Stimulated activated CD4-positive, alpha-beta T cell treated with anti-CD3 and anti-CD28 coated beads, Interleukin-15, amount 100 ng/mL, for 24 hours (primary cell): ENCODE measurements at places on chromosomes 7 and 10.

- DNase-seq: no peak
These were observed 233.5 kb upstream of the HDAC9 start for GRCh38 chr7:18262058-18262457.

DNA sequence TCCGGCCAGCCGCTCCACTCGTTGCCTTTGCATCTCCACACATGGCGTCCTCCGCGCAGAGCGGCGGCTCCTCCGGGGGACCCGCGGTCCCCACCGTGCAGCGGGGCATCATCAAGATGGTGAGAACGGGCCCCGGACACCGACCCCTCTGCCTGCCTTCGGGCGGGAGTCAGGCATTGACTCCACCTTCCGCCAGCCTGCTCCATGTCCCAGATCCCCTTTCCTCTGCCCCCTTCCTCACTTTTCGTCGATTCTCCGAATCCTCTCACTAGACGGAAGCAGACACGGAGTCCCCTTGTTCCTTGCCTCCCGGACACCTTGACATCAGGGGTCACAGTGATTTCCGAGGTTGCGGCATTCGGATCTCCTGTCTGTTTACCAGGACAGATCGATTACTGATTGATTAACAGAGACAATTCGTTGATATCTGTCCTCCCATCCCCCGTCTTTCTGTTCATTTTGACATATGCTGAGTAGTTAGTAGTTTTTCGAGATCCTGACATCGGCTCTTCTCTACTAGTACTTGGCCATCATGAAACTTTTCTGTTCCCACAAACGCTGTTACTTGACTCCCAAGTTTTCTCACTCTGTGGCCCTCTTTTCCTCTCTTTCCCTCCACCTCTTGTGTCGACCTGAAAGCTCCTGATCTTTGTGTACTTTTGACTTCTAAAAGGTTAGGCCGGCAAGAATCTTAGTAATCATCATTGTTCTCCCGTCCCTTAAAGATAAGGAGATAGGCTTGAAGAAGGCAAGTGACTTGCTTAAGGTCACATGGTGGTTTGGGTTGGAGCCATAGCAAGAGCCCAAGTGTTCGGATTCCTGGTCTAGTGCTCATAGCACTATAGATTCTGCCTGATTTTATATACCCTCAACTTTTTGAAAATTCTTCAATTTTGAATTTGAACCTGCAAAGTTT lies 597 bp downstream of the SND1 start:
- no peak for DNase-seq

GRCh38 chr7:76411626-76412025 lies 2.1 kb upstream of the SSC4D start:
- DNase-seq: no peak

GRCh38 chr7:67470256-67470751 lies 473.7 kb downstream of the TYW1 start:
- no peak for DNase-seq

DNA sequence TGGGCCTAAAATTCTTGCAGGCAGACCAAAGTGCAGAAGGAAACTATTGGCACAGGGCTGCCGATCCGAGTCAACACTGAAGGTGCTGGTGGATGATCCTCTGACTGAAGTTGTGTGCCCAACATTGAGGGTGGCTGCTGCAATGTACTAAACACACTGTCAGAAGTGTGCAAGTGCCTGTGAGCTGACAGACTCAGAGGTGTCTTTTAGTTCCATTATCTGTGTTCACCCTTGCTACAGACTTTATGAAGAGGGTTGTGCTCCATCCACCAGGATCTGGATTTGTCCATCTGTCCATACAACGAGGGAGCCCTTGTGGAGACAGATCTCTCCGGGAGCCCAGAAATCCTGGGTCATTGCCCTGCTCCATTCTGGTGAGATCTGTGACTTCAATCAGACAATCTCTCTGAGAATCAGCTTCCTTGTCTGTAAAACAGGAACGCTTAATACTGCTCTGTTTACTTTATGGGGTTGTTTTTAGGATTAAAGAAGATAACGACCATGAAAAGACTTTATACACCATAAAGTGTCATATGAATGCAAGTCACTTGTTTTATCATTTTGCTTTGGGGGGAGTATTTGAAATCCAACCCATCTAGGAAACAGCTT lies 9.5 kb upstream of the TRPV6 start:
- DNase-seq: no peak

- no peak for DNase-seq
These were observed 296.0 kb upstream of the KIAA1217 start for GRCh38 chr10:23912884-23913404.

DNA sequence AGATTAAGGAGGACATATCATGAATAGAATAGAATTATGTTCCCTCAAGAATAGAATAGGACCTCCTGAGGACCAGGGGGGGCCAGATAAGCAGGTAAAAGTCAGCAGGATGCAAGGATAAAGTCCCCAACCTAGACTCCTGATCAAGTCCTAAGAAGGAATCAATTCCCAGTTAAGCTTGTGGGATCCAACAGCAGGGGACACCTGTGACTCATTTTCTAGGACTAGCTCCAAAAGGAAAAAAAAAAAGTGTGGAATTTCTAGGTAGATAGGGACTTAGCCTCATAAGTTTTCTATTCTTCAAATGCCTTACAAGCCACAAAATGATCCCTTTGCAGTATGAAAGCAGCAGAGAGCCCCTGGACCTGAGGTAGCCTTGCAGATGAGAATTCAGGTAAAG lies 336.2 kb downstream of the WDR11 start:
- DNase-seq: no peak

GRCh38 chr10:59847888-59848287 lies 58.5 kb downstream of the CCDC6 start:
- no peak for DNase-seq

DNA sequence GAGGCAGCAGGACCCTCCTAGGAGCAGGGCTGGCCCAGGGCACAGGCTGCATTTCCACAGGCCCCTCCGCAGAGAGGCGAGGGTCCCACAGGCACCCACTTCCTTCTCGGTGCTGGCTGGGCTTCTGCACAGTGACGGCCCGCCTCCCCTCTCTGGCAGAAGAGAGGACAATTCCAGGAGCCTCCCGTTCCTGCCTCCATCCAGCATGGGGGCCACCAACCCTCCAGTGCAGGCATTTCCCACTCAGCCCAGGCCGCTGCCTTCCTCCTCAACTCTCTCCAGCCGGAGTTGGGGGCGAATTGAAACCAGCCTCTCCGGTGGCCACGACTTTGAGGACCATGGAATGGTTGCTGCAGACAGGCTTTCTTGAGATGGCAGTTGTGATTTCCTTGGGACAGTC lies 125.0 kb upstream of the PPP2R2D start:
- no peak for DNase-seq

GRCh38 chr10:113605268-113605978 lies 52.6 kb downstream of the HABP2 start:
- DNase-seq: no peak

DNA sequence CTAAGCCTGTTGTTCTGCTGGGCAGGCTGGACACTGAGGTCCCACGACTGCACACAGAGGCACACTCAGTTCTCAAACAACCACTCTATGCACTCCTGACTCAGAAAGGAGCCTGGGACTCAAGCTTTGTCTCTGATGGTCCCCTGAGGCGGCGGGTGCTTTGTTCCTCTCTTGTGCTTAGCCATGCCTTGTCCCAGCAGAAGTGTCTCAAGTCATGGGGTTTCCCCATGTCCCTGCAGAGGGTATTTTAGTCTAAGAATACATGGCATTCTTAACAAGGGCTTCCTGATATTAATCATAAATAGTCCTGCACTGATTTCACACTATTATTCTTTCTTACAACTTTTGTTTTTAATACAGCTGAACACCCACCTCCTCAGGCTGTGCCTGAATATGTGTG lies 72.5 kb downstream of the CXCL12 start:
- DNase-seq: no peak

DNA sequence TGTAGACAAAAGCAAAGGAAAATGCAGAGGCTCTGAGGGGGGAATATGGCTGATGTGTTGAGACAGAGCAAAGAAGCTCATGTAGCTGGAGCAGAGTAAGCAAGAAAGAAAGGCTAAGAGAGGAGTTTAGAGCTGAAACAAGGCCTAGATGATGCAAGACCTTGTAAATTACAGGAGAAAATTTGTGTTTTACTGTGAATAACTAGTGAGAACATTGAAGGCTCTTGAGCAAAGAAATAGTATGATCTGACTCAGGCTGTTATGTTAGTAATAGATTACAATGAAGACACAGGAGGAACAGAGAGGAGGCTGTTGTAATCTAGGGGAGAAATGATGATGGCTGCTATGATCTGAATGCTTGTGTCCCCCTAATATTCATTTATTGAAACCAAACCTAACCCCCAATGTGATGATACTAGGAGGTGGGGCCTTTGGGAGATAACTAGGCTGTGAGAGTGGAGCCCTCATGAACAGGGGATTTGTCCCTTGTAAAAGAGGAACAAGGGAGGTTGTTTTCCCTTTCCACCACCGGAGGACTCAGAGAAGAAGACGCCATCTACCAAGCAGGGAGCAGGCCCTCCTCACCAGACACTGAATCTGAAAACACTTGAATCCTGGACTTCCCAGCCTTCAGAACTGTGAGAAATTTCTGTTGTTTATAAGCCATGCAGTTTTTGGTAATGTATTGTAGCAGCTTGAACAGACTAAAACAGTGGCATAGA lies 394.9 kb downstream of the HTR7 start:
- DNase-seq: no peak

DNA sequence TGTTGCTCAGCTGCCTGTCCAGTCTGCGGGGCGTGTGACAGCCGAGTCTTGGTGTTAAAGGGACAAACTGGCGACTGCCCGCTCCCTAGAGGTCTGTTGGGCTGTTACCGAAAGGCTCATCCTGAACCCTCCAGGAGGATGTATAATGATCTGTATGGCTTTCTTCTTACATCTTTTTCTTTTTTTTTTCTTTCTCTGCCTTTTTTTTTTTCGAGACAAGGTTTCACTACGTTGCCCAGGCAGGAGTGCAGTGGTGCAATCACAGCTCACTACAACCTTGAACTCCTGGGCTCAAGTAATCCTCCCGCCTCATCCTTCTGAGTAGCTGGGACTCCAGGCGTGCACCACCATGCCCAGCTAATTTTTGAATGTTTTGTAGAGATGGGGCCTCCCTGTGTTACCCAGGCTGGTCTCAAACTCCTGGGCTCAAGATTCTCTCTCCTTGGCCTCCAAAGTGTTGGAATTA lies 857 bp downstream of the INTS15 start:
- DNase-seq: no peak

DNA sequence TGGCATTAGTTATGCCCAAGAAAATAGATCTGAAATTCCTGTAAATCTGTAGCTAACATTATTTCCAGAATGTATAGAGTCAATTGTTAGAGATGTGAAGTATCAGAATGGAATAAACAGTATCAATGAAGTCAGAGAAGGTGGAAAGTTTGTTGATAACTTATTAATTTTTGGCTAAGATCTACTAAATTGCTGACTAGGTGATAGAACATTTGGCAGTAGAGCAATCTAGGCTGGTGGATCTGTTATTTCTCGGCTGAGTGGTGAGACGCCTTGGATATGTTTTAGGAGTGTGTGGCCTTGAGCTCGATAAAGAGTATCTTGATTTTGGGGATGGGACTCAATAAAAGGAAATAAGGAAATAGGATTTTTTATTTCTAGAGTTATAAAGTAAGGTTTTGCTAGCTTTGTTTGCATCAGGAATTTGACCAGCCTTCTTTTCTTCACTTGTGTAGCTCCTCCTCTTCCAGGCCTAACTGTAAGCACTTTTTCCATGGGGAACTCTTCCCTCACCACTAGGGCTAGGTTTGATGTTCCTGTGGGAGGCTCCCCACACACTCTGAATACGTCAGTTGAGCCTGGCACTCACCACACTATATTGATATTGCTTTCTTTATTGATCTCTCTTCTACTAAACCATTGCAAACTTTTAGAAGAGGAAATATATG lies 86.8 kb upstream of the CSTF2T start:
- DNase-seq: no peak

DNA sequence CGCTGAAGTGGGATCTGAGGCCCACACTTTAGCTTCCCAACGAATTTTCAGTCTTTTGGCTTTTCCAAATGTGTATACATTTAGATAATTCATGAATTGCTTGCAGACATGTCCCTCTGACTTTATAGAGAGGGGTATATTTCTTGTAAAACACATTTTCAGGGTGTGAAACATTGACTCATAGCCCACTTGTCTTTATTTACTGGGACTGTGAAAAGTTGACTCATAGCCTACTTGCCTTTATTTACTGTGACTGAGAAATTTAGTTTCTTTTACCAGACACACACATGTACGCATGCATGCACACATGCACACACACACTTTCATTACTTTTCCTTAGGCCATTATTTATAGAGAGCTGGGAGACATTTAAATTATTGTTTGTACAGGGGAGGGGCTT lies 79.1 kb downstream of the VTI1A start:
- no peak for DNase-seq
